ENCODE measurements at places on chromosomes 13 and 19.

DNA sequence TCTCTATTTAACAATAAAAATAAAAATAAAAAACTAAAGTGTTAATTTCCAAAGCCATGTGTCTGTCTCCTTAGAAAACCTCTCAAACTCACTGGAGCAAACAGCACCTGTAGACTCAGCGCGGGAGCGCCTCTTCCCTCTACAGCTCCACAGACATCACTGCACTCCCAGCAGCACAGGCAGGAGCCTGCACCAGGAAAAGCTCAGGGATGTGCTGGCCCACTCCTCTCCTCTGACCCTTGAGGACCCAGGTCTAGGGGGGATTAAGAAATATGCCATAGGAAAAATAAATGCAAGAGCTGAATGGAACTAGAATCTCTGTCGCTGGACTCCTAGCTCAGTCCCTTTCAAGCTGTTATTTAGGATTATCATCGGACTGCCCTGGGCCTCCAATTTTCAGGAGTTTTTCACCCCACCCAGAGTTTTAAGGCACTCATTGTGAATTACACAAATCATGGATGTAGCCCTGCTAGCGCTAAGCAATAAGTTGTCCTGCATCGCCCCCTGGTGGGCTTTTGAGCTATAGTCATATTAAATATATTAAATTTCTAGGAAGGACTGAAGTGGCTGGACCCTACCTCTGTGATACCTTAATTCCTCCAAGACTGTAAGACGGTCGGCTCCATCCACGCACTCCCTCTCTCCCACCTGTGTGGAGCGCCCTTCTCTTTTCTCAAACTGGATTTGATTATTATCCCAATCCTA, 333.9 kb downstream of the UQCRFS1 start:
- DNase-seq: no peak

DNA sequence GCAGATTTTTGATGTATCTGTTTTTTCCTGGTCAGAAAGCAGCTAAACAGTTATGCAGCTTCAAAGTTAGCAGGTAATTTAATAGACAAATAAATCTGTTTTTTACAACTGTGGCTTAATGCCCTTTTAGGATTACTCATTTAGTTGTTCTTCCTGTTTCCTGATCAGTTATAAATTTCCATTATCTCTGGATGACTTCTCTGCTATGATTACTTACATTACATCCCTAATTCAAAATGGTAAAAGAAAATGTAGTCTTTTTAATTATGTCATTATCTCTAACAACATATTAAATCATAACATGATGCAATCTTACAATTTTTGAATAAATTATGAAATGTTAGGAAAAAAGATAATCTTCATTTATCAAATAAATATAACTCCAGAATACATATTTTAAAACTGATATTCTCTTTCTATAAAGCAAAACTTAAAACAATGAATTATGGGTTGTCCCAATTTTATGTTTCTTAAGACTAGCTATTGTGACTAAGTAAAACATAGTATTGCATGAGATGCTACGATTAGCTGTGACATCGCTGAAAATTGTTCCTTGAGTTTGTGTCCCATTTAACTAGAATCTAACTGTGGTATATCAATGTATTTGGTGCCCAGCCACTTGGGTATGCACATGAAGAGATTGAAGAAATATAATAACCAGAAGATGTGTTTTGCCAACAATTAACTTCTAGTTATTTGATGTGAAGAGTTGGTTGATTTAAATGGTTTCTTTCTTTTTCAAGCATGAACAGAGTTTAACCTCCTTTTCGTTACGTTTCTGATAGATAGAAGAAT, 605.3 kb upstream of the SPRY2 start:
- DNase-seq: no peak

DNA sequence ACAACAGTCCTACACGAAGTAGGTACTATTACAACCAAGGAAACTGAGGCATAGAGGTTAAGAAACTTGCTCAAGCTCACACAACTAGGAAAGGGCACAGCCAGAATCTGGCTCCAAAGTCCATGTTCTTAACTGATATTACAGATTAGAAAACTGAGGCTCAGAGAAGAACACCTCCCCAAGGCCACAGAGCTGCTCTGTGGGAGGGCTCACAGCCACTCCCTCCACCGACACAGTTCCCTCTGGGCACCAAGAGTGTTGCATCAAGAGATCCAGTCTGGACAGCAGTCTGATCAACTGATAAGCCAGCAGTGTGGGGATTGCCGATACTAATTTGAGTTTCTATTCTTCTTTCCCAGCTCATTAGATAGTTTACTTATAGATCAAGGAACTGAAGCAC, 29.5 kb downstream of the SLC15A1 start:
- DNase-seq: no peak

GRCh38 chr13:111531505-111531904, 211.1 kb downstream of the TEX29 start:
- DNase-seq: no peak

GRCh38 chr13:82720986-82721385, 1161.3 kb downstream of the SLITRK1 start:
- DNase-seq: no peak

DNA sequence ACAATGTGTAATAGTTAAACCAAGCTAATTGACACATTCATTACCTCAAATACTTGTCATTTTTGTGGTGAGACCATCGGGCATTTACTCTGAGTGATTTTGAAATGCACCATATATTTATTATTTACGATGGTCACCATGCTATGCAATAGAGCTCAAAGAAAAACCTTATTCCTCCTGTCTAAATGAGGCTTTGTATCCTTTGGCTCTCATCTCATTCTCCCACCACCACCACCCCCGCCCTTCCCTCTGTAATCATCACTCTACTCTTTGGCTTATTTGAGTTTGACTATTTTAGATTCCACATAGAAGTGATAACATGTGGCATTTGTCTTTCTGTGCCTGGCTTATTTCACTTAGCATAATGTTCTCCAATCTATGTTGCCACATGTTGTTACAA, 124.9 kb downstream of the CYSLTR2 start:
- DNase-seq: no peak

DNA sequence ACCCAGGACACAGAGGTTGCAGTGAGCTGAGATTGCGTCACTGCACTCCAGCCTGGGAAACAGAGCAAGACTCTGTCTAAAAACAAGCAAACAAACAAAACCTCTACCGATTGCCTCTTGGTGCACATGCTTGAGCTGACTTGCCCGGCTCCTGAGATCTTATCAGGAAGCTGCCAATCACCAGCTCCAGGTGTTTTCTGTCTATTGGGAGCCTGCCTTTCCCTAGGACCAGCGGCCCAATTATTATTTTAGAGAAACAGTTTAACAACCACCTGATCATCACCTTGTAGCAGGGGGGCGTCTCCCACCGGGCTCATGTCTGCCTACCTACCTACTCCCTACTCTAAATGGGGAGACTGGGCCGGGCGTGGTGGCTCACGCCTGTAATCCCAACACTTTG, 10.8 kb downstream of the CLEC4M start:
- DNase-seq: no peak

GRCh38 chr19:33459222-33460090, 62.1 kb downstream of the PEPD start:
- peak; percentile 64 for DNase-seq

DNA sequence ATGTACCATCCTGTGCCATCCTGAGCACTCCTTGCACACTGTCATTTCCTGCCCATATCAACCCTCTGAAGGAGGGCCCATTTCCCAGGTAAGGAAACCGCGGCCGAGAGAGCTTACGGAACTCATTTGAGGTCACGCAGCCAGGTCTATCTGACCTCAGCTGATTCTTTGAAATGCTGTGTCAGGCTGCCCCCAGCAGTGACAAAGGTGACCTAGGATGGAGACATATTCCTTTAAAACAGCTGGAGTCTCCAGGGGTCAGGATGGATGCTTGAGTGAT, 42.2 kb upstream of the VSTM2B start:
- no peak for DNase-seq

DNA sequence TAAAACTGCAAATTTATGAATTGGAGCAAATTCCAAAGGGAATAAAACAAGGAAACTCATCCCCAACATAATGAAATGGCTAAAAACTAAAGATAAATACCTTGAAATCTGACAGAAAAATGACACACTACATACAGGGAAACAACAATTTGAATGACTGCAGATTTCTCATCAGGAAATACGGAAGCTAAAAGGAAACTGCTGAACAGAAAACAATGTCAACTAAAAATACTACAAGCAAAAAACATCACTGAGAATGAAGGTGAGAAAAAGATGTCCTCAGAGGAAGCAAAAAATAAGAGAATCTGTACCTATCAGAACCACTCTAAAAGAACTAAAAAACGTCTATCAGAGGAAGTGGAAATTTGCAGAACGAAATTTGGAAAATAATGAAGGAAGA, 39.5 kb downstream of the ZSWIM9 start:
- DNase-seq: no peak

DNA sequence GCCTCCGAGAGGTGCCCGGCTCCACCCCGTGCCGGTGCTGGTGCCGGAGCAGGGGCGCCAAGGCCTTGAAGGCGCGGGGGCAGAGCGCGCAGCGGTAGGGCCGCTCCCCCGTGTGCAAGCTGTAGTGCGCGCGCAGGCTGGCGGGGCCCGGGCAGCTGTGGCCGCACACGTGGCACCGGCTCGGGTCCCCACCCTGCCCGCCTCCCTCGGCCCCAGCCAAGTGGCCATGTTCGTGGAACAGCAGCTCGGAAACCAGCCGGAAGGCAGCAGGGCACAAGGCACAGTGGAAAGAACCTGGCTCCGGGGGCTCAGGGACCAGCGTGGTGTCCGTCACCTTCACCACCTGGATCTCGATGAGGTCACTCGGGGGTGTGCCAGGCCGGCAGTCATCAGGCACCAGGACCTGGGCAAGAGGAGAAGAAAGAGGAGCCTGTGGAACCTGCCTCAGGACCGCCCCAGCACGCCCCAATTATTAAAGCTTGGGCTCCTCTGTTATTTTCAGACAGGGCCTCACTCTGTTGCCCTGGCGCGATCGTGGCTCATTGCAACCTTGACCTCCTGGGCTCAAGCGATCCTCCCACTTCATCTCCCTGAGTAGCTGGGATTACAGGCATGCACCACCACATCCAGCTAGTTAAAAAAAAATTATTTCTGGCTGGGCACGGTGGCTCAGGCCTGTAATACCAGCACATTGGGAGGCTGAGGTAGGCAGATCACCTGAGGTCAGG, 2.0 kb downstream of the ZNF784 start:
- DNase-seq: no peak

- DNase-seq: no peak
These were observed 40.1 kb downstream of the FAM216B start for GRCh38 chr13:42821437-42821836.

GRCh38 chr19:17423429-17424208, 3.8 kb downstream of the MVB12A start:
- no peak for DNase-seq

GRCh38 chr19:45296355-45296754, 26.3 kb downstream of the CKM start:
- DNase-seq: no peak

GRCh38 chr13:110297011-110297410, 9.9 kb downstream of the COL4A1 start:
- DNase-seq: no peak

DNA sequence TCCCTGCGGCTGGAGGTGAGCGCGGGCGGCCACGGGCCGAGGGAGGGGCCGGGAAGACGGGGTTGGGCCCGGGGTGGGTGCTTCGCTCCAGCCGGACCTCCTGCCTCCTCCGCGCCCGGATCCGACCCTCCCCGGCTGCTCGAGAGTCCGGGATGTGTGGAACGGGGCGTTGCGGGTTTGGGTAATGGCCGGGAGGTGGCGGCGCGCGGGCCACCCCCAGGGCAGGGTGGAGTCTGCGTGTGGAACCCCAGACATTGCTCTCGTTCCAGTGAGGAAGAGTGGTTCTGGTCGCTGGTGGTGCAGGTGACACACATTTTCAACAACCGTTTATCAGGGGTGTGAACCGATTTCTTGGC, 38.8 kb downstream of the ARHGEF7 start:
- DNase-seq: no peak

DNA sequence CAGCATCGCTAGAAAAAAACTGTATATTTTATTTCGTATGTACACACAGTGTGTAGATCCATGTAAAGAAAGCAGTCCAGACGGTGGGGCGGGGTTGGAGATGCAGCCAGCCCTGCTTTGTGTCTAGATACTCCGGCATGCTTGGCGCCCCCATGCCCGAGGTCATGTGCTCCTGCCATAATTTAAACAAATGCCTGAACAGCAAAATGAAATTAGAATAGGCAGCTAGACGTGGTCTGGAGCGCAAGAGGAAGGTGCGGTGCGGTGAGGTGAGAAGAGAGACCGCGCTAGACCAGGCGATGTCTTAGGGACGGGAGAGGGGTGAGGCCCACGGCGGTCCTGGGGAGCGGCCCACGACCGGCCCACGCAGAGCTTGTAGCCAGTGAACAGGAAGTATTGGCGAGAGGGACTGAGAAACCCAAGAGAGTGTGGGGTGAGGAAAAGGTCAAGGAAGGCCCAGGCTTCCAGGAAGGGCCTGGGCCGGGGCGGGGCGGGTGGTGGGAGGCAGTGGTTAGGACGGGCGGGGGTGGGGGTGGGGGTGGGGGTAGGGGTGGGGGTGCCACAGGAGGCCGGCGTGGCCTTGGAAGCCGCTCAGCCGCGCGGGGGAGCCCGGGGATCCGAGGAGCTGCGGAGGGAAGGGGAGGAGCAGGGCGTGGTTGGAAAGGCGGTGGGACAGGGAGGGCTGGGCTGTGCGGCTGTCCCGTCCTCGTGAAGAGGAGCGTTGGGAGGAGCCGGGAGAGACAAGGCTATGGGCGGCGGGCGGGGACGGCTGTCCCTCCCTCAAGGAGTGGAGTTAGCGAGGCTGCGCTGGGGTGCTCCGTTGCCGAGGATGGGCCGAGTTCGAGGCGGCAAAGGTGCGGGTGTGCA, 254.7 kb upstream of the SGCG start:
- DNase-seq: no peak

- no peak for DNase-seq
These were observed 20.1 kb downstream of the GPR18 start for GRCh38 chr13:99237981-99238662.
